Activated T-helper 17 cell treated with anti-CD3 and anti-CD28 coated beads, Interleukin-2, amount 50 U/mL, for 72 hours (primary cell): ENCODE measurements at places on chromosomes 16 and 17. TPM values are rescaled to one million over a fixed set of nuclear protein-coding genes. Genes with fewer than 3 reads are reported as not detected.

DNA sequence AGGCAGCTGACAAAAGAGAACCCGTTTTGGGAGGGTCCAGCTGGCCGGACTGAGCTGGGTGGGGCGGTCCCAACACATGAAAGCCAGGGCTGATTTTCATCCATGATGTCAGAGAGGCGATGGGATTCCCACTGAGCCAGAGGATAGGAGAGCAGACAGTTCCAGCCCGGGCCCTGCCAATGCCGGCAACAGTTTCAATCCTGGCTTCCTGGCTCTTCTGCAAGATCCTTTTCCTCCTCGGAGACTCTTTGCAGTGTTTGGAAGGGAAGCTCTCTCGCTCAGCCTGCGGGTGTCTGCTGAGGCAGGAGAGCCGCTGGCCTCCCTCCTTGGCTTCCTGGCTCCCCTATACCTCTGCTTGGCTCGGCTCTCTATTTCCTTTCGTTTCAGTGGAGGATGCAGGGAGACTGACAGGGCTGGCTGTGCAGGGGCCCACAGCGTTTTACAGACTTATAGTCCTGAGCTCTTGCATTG, 145.5 kb upstream of the SOX9 start:
- ATAC-seq: no peak

DNA sequence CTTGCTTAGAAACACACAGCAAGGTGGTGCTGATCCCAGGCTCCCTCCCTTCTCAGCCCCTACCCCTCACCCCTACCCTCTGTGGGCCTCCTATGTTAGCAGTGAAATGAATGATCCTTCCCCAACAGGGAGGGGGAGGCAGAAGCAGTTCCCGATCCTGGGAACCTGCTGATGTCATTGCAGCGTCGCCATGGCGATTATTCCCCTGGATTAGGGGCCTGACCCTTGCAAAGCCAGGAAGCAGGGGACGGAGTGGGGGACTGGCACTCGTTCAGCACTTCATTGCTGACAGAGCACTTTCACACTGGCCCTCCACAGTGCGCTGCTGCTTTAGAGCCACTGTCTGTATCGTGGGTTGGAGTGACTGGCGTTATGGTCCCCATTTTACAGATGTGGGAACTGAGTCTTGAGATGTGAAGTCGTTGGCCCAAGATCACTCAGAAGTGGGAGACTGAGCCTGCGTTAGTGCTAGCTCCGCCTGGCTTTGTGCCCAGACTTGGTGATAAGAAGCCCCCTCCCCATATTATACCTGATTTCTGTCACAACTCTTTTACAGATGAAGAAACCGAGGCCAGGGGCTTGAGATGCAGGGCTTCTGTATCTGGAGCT, 26.6 kb downstream of the LASP1 start:
- ATAC-seq: no peak

DNA sequence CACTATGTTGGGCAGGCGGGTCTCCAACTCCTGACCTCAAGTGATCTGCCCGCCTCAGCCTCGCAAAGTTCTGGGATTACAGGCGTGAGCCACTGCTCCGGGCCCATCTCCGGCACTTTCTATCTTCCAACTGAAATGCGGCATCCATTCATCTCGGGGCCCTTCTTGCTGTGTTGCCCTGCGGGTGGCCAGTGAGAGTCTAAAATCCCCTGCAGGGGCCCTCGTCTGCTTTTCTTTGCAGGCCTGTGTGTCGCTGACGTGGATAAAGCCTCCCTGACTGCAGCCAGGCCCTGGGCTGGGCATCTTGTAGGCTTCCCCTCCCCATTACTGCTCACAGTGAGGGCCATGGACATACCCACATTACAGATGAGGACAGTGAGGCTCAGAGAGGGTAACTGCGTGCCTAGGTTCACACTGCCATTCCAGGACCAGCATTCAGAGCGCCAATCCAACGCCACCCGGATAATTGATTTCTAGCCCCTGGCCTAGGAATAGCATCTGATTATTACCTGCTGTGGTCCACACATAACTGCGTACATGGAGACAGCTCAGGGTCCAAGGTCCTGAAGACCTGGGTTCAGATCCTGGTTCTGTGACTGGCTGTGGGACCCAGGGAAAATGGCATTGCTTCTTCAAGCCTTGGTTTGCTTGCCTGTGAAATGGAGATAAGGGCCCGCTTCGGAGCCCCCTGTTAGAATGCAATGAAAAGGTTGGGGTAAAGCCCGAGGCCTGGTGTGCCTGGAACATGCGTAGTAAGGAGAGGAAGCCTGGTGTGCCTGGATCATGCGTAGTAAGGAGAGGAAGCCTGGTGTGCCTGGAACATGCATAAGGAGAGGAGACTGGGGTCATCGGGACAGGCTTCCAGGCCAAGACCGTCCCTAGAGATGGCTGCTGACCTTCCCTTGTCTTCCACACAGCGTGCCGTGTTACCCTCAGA, 25.0 kb downstream of the CRISPLD2 start:
- no peak for ATAC-seq

Gene NPIPB6
- total RNA-seq: 5.1 TPM

Gene TBC1D3H
- not detected for total RNA-seq

Gene PLEKHM1
- 31.2 TPM for total RNA-seq
